ENCODE measurements at places on chromosomes 4 and X. TPM values are rescaled to one million over a fixed set of nuclear protein-coding genes. Genes with fewer than 3 reads are reported as not detected.

DNA sequence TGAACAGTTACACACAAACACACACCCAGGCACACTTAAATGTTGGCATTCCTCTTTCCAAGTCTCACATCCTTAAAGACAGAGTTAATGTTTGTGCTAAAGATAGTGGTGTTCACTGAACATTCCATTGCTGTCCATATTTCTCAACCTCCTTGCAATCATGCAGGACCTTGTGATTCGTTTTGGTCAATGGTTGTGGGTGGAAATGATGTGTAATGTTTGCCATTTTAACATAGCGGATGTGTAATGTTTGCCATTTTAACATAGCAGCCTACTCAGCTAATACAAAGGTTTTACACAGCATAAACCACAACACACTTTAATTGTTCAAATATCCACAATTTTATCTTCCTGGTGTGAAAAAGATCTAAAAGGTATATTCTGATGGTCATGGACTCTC is 93.9 kb downstream of the CEP44 start:
- no peak for ATAC-seq

DNA sequence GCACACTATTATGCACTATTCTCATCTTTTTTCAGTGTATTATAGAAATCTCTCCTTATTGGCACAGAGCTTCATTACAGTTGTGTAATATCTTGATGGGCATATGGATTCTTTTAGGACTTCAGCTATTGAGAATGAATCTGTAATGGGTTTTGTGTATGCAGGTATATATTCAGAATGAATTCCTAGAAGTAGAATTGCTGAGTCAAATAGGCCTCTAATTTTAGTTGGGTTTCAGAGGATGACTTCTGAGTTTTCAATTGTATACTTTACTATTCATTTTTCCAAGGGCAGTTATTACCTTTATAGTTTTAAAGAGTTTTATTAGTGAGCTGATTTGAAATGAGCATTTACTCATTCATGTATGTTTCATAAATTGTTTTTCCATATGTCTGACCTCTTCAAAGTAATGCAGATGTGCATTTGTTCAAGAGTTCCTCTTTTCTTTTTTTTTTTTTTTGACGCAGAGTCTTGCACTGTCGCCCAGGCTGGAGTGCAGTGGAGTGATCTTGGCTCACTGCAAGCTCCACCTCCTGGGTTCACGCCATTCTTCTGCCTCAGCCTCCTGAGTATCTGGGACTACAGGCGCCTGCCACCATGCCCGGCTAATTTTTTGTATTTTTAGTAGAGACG is 19.5 kb downstream of the CASP6 start:
- ATAC-seq, result peak; percentile 42

- ATAC-seq, result peak; percentile 28
These were observed 328.5 kb downstream of the PPP3CA start for GRCh38 chr4:101018836-101019235.

- peak; percentile 96 for ATAC-seq
These were observed at the start of gene CTPS2 for GRCh38 chrX:16712548-16713155. CTPS2 (minus strand) TSS chrX:16712669; CDS start chrX:16702902, 9,767 bp downstream.

The GYPA gene
- total RNA-seq, result not detected

Data from activated T-helper 17 cell treated with anti-CD3 and anti-CD28 coated beads, Interleukin-2, amount 50 U/mL, for 72 hours (primary cell).